Activated naive CD4-positive, alpha-beta T cell treated with Interleukin-2 at 50 U/mL for 16 hours (primary cell): ENCODE measurements at places on chromosomes 11 and 22.

DNA sequence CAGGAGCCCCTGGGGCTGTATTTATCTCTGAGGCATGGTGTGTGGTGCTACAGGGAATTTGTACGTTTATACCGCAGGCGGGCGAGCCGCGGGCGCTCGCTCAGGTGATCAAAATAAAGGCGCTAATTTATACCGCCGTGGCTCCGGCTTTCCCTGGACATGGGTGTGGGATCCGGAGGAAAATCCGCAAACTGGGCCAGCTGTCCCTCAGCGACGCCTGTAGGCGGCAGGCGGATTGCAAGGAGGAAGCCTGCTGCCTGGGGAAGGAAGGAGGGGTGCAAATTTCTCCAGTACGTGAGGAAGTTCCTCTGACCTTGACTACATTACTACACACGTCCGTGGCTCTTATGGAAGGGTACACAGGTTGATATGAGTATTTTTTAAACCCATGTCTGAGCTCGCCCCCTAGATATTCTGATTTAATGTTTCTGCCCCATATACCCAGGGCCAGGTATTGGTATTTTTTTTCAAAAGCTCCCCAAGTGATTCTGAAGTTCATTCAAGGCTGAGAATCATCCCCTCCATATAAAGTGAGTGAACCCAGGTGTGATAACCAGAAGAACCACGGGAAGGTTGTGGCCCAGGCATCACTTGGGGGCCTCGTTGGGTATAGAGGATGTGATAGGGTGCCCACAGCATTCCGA, 2.8 kb downstream of the MYOD1 start:
- no peak for DNase-seq

GRCh38 chr11:131662317-131662972, 292.0 kb downstream of the NTM start:
- no peak for DNase-seq

GRCh38 chr22:39239561-39240423, 5.0 kb downstream of the PDGFB start:
- DNase-seq: peak; percentile 24

DNA sequence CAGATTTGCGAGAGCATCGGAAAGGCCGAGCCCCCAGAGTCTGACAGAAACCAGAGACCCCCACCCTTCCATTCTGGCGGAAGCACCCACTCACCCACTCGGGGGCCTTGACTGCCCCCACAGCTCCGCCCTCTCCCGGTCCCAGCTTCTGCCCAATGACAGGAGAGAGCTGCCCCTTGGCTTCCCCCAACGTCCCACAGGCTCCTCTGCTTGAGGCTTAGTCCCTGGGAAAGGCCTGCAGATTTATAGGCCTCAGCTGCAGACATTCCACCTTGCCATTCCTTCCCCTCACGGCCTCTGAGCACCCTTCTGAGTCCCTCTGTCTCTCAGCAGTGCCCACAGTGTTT, 125.0 kb upstream of the NCAM1 start:
- DNase-seq: no peak

GRCh38 chr11:20584093-20584774, 15.2 kb upstream of the SLC6A5 start:
- DNase-seq: no peak

DNA sequence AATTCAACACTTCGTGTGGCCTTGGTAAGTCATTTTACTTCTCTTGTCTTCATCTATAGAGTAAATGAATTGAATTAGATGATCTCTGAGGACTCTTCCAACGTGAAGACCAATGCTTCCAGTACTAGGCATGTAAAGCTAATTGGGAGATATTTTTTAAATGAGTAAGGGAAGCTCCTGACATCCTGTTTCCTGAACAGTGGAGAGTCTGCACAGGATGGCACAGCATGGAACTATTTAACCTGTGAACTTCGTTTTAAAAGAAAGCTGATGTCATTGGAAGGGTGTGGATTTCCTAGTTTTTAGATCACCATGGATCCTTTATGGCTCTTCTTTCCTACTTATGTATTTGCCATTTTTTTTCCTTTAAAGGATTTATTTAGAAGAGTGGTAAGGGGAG, 48.4 kb upstream of the HSD17B12 start:
- no peak for DNase-seq

DNA sequence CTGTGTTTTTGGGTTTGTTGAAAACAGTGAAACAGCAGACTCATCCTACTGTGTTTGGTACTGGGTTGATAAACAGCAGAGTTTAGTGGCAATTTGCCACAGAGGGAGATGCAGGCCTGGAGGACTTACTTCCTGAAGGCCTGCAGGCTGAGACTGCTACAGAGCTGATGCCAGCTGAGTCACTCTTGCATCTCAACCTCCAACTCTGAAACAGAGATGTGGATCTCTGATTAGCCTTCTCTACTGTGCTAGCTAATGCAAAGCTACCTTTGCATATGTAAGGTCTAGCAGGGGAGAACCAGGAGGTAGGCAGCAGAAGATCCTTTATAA, 14.3 kb downstream of the ATP5MG start:
- no peak for DNase-seq

GRCh38 chr11:77590194-77590782, 535 bp downstream of the AQP11 start:
- peak; percentile 4 for DNase-seq

- no peak for DNase-seq
Observed at GRCh38 chr11:113615098-113615497, 91.0 kb downstream of the TMPRSS5 start.

- no peak for DNase-seq
Observed at GRCh38 chr22:45157907-45158306, 5.8 kb upstream of the NUP50 start.

DNA sequence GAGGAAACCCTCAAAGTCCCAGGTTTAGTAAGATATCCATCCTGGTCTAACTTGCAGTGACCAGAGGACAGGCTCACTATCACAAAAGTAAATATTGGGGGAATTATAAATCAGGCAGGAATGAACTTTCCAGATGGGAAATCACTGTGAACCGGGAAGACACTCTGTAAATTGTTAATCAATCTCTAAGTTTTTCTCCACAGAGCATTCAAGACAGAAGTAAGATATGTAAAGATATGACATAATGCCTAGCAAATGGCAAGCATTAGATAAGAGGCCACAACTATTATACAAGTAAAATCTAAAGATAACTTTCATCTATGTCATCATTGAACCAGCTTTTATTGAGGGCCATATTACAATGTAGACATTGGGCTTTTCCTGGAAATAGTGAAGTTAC, 35.3 kb upstream of the LRRC4C start:
- no peak for DNase-seq

DNA sequence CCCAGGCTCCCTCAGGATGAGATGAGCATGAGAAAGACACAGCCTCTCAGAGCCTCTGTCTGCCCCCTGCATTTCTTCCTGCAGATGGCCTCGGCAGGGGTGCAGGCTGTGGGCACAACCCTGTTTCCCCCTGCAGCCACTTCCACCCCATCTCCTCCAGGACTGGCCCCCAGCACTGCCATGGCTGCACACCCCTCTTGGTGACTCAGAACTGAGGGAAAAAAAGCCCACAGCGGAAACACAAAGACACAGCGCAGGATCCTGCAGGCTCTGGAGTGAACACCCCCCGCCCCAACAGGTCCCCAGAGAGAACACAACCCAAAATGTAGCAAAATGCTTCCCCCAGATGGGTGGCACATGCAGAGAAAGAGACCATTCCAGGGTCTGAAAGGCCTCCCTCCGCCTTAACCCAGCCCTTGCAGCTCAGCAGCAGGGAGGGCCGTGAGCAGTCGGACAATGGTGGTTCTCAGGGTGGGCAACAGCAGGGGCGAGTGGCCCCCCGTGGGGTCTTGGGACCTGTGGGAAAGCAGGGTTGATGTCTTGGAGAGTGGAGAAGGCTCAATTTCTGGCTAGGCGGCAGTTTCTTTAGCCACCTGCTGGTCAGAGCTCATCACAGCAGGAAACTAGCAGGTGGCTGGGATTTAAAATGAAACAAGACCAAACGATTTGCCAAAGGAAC, 8.0 kb downstream of the TUBGCP6 start:
- DNase-seq: no peak

GRCh38 chr11:110565357-110566336, 135.9 kb downstream of the FDX1 start:
- DNase-seq: no peak

- DNase-seq: no peak
Observed at GRCh38 chr22:47793304-47794101, 1031.1 kb downstream of the TBC1D22A start.

GRCh38 chr22:22981670-22982571, 88.4 kb upstream of the GNAZ start:
- no peak for DNase-seq

DNA sequence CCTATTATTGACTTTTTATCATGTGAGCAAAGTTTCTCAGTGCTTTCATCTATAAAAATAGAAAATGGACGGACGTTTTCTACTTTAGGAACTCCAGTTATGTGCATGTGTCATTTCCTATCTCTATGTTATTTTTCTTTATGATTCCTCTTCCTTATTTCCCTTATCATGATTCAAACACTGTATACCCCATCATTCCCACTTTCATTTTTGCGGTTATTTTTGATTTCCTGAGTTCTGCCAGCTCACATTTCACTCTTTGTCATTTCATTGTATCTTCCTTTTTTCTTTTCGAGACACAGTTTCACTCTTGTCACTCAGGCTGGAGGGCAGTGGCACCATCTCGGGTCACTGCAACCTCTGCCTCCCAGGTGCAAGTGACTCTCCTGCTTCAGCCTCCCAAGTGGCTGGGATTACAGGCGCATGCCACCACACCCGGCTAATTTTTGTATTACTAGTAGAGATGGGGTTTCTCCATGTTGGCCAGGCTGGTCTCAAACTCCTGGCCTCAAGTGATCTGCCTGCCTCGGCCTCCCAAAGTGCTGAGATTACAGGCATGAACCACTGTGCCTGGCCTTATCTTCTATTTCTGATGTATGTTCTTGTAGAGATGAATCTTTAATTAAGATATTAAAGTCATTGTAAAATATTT, 21.5 kb downstream of the C11orf58 start:
- no peak for DNase-seq

GRCh38 chr11:127994736-127995135, 592.6 kb downstream of the ETS1 start:
- no peak for DNase-seq

DNA sequence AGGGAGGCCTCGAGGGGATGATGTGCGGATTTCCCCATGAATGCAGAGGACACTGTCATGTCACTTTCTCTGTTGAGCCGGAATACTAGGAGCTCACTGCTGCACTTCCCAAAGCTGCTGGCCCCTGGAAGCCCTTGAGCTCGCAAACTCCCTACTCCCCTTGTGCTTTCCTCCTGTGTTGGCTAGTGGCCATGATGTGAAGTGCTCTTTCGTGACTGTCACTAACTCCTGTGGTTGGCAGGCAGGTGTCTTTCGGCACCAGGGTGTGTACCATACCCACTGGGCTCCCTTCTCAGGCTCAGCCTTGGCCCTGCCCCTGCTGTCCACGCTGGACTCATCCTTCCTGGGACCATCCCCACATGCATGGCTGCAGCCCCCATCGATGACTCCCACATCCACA, 86.2 kb downstream of the BTBD10 start:
- DNase-seq: no peak

DNA sequence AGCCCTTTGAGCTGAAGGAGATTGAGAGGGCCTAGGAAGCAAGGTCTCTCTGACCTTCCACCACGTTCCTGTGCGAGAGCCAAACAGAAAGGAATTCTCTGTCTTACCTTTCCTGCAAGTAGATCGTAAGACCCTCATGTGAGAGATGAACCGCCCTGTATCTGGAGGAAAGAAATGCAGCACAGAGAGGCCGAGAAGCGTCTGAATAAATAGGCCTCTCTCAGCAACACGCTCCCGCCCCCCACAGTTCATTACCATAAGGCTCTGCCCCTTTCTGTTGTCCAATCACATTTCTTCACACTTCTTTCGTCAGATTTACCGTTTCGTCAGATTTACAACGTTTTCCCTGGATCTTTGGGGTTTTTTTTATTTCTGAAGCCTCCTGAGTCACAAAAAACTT, 90.3 kb downstream of the BLID start:
- DNase-seq: no peak

DNA sequence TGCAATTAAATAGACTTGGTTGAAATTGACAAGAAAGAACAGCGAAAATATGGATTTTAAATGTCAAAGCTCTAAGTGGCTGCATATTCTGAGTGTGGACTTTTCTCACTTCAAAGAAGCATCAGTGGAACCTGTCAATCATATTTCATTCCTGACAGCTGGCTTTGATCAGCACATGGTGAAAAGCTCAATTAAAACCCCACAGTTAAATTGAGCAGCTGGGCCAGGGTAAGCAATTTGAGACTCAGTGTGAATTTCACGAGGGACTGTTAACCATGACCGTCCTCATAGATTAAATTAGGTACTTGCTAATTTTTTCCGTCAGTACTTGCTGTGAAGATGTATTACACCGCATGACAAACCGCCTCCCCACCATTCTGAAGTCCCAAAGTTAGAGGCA, 11.0 kb upstream of the OR10D3 start:
- no peak for DNase-seq

GRCh38 chr22:29661336-29661735, 57.9 kb downstream of the NF2 start:
- DNase-seq: no peak

GRCh38 chr11:92830377-92831155, 138.9 kb upstream of the MTNR1B start:
- DNase-seq: no peak

- no peak for DNase-seq
Observed at GRCh38 chr11:68311160-68312116, 953 bp upstream of the LRP5 start.

GRCh38 chr22:34070051-34070450, 149.8 kb upstream of the LARGE1 start:
- DNase-seq: no peak

- DNase-seq: no peak
Observed at GRCh38 chr11:331358-332060, 10.8 kb upstream of the IFITM3 start.

DNA sequence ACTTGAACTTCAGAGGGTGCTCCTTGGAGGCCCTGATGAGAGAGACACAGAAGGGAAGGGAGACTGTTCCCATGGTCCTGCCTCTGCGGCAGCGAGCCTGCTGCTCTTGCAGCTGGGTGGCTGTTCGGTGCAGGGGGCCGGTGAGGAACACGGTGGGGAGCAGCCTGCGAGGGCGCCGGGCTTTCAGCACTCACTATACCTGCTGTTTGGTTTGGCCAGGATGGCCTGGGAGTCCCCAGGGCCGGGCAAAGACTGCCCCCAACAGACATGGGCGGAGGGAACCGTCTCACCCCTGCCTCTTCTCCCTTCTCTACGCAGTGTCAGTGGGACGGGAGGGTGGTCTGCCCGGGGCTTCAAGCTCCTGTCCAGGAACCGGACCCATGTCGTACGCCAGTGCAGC, 58.0 kb upstream of the PRODH start:
- DNase-seq: no peak

DNA sequence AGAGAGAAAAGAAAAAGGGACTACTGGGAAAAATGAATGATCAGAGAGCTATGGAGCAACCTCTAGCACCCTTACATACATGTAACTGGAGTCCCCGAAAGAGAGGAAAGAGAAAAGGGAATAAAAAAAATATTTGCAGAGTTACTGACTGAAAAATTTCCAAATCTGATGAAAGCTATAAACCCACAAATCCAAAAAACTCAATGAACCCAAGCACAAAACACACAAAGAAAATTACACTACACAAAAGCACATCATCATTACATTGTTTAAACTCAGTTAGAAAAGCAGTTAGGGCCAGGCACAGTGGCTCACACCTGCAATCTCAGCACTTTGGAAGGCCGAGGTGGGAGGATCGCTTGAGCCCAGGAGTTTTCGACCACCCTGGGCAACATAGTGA, 6.7 kb downstream of the VPS37C start:
- DNase-seq: no peak

- DNase-seq: no peak
Observed at GRCh38 chr11:44408141-44408540, 98.2 kb upstream of the ALX4 start.

GRCh38 chr11:95575517-95575916, 214.1 kb downstream of the FAM76B start:
- DNase-seq: no peak

- DNase-seq: no peak
Observed at GRCh38 chr11:83625336-83625735, 339.2 kb upstream of the CCDC90B start.
